ENCODE measurements at places on chromosomes 1 and 21. TPM values are rescaled to one million over a fixed set of nuclear protein-coding genes. Genes with fewer than 3 reads are reported as not detected.

Gene TRIM67
- not detected for total RNA-seq

Gene OR2T33
- not detected for total RNA-seq

Gene DEPDC1
- 2.3 TPM for total RNA-seq

Gene TNFRSF18
- total RNA-seq, result not detected
